ENCODE measurements at places on chromosomes 6 and 20.

GRCh38 chr6:97304701-97305100, 21.7 kb upstream of the MMS22L start:
- no peak for DNase-seq

DNA sequence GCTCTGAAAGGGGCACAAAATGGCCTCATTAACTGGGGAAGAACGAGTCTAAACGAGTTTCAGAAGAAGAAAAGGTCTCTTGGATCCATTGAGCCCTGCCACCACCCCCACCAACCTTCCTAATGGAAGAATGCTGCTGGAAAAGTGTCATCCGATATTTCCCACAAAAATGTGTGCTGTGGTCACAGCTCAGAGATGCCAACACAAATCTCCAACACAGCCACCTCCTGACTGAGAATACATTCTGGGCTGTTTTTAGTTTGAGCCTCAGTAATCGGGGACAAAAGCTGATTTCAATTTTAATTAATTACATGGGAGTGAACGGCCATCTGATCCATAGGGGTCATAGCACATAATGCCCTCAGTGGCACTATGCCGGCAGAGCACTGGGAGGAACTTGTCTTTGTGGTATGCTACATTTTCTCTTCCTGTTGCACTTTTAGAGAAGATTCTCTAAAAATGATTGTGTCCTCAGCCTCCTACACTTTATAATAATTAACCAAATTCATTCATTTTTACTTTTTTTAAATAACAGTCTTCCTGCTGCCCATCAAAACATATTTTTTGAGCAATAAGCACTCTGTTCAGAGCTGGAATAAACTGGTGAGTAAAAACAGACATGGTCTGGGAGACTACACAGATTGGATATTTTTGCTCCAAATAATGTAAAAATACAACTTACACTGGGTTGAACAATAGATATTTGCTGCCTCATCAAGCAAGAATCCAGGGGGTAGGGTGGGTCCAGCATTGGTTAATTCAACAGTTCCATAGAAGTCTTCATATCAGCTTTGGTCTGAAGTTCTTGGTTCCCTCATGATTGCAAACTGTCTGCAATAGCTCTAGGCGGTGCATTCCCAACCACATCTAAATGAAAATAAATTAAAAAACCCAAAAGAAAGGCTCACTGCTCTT, 143.6 kb upstream of the TMEM170B start:
- DNase-seq = no peak

- DNase-seq = no peak
Measured at GRCh38 chr20:62846166-62846890, 15.3 kb downstream of the TCFL5 start.

GRCh38 chr6:35678814-35679213, 9.9 kb downstream of the FKBP5 start:
- no peak for DNase-seq

DNA sequence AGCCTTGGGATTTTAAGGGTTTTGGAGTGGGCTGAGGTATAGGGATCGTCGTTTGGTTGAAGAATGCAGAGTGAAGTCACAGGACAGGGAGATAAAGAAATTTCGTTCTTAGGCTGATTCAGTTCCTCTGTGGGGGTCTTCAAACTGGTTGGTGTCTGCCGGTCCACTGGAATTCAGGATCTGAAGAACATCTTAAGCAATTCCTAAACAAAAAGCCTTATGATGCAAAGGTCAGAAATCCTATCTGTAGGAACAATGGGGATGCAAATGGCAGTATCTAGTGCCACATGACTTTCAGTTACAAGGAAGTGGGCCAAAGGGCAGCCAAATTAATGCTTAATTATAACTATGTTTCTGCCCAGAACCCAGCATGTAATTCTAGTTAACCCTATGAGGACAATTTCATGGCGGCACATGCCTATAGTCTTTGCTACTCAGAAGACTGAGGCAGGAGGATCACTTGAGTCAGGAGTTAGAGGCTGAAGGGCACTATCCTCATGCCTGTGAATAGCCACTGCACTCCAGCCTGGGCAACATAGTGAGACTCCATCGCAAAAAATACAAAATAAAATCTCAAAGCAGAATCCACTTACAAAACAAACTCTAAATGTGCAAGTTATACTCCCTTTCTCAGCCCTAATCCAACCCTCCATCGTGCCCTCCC, 4.6 kb upstream of the SLC2A10 start:
- peak; percentile 51 for DNase-seq

DNA sequence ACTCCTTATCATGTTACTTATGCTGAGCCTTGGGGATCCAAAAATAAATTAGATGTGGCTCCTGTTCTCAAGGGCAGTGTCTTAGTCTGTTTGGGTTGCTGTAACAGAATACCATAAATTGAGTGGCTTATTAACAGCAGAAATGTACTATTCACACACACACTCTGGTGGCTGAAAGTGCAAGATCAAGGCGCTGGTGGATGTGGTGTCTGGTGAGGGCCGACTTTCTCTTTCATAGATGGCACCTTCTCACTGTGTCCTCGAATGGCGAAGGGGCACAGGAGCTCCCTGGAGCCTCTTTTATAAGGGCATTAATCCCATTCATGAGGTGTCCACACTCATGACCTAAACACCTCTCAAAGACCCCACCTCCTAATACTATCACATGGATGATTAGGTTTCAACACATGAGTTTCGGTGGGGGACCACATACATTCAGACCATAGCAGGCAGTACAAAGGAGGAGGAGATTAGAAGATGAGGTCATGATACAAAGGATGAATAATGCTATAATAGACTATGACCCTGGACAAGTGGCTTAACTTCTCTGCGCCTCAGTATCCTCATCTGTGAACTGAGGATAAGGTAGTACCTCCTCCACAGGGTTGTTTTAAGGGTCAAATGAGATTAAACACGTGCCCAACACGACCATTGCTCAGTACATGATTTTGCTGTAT, 34.1 kb downstream of the RPP40 start:
- no peak for DNase-seq

- DNase-seq = no peak
Measured at GRCh38 chr6:49847673-49848072, 18.7 kb downstream of the CRISP1 start.

GRCh38 chr6:167047554-167047953, 48.4 kb downstream of the CEP43 start:
- no peak for DNase-seq

GRCh38 chr6:108673153-108673552, 112.4 kb downstream of the FOXO3 start:
- no peak for DNase-seq

All from mesendoderm (in vitro differentiated cells).